Smooth muscle cell of the pulmonary artery (primary cell): ENCODE measurements at places on chromosomes 5 and 9. TPM values are rescaled to one million over a fixed set of nuclear protein-coding genes. Genes with fewer than 3 reads are reported as not detected.

Gene CLIC3
- total RNA-seq, result 2.0 and 2.9 TPM in 2 replicates

Gene JAKMIP2
- total RNA-seq, result 0.13 and 0.26 TPM in 2 replicates

Gene FOXD4L6
- total RNA-seq, result 0.13 and 0.17 TPM in 2 replicates

Gene TNFSF8
- total RNA-seq, result not detected in 2 replicates

Gene BRINP1
- total RNA-seq, result 0.26 and 8.9 TPM in 2 replicates

Gene GTF2H2
- total RNA-seq, result 5.7 and 11.4 TPM in 2 replicates

Gene SMIM33
- total RNA-seq, result not detected in 2 replicates

Gene TSSK1B
- total RNA-seq, result 0.46 and 0.50 TPM in 2 replicates

Gene SPATA31A3
- not detected in 2 replicates for total RNA-seq

Gene SLC25A25
- total RNA-seq, result 16.6 and 17.3 TPM in 2 replicates

Gene CD274
- total RNA-seq, result 4.8 and 8.8 TPM in 2 replicates

Gene AGXT2
- not detected in 2 replicates for total RNA-seq

Gene SLC36A2
- not detected in 2 replicates for total RNA-seq

Gene FAM78A
- total RNA-seq, result 0.69 and 0.85 TPM in 2 replicates

Gene MRPL41
- 21.7 and 30.8 TPM in 2 replicates for total RNA-seq

Gene TBC1D13
- 16.3 and 17.8 TPM in 2 replicates for total RNA-seq

Gene GHR
- total RNA-seq, result 2.4 and 6.2 TPM in 2 replicates

Gene ABCA2
- 81.1 and 129 TPM in 2 replicates for total RNA-seq

Gene PCDHGA4
- total RNA-seq, result 11.6 and 16.9 TPM in 2 replicates

Gene CAMK2A
- 0.10 and 0.46 TPM in 2 replicates for total RNA-seq

Gene ASPN
- 9.2 and 9.6 TPM in 2 replicates for total RNA-seq

Gene SH3GL2
- total RNA-seq, result 0.07 TPM in 1 of 2 replicates, not detected in the other

Gene CFAP157
- not detected in 2 replicates for total RNA-seq

Gene C9orf152
- not detected in 2 replicates for total RNA-seq

Gene ANXA1
- 637 and 658 TPM in 2 replicates for total RNA-seq

Gene IL31RA
- 0.13 and 0.76 TPM in 2 replicates for total RNA-seq

Gene SPATA31D4
- not detected in 2 replicates for total RNA-seq

Gene BTNL8
- total RNA-seq, result not detected in 2 replicates

Gene NTRK2
- total RNA-seq, result 1.0 and 18.4 TPM in 2 replicates

Gene PCDHB15
- total RNA-seq, result 0.59 and 0.91 TPM in 2 replicates

Gene RASEF
- 0.07 TPM in 2 replicates for total RNA-seq

Gene UAP1L1
- total RNA-seq, result 20.3 and 38.3 TPM in 2 replicates

Gene CCL27
- total RNA-seq, result 0.17 TPM in 1 of 2 replicates, not detected in the other

Gene AGPAT2
- total RNA-seq, result 42.9 and 46.8 TPM in 2 replicates

Gene SNAPC3
- total RNA-seq, result 67.3 and 67.6 TPM in 2 replicates

Gene C1QTNF2
- total RNA-seq, result 0.17 and 0.98 TPM in 2 replicates

Gene NEUROG1
- total RNA-seq, result not detected in 2 replicates

Gene LURAP1L
- total RNA-seq, result 16.7 and 25.4 TPM in 2 replicates

Gene PTCD2
- 11.7 and 11.9 TPM in 2 replicates for total RNA-seq

Gene GABRA1
- 0.17 TPM in 1 of 2 replicates, not detected in the other for total RNA-seq

Gene KIAA0825
- total RNA-seq, result 3.1 and 3.8 TPM in 2 replicates

Gene COL23A1
- total RNA-seq, result 0.10 and 0.13 TPM in 2 replicates

Gene GPR151
- not detected in 2 replicates for total RNA-seq

Gene COL27A1
- total RNA-seq, result 12.7 and 15.2 TPM in 2 replicates

Gene CEL
- 0.20 and 0.99 TPM in 2 replicates for total RNA-seq

Gene TMEM215
- total RNA-seq, result not detected in 2 replicates
